Activated CD4-positive, alpha-beta T cell treated with anti-CD3 and anti-CD28 coated beads for 24 hours (primary cell): ENCODE measurements at places on chromosomes 5 and 9.

DNA sequence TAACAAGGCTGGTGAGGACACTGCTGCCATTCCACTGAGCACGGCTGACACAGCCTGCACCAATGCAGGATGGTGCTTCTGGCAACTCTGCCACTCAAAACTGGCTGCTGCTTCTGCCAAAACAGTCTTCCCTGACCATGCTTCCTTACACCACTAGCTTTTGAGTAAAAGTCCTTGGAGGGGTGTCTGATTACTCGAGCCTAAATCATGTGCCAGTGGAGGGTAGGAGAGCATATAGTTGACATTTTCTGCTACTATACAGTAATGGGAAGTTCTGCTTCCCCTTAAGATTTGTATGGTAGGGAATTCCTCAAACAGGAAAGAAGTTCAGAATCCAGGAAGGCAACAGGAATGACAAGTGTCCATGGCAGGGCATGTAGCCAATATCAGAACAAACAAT, 12.2 kb upstream of the PJA2 start:
- DNase-seq, result no peak

GRCh38 chr5:44881266-44881665, 72.5 kb downstream of the MRPS30 start:
- DNase-seq, result no peak

GRCh38 chr9:120436983-120437475, 142.9 kb downstream of the CDK5RAP2 start:
- DNase-seq, result no peak

DNA sequence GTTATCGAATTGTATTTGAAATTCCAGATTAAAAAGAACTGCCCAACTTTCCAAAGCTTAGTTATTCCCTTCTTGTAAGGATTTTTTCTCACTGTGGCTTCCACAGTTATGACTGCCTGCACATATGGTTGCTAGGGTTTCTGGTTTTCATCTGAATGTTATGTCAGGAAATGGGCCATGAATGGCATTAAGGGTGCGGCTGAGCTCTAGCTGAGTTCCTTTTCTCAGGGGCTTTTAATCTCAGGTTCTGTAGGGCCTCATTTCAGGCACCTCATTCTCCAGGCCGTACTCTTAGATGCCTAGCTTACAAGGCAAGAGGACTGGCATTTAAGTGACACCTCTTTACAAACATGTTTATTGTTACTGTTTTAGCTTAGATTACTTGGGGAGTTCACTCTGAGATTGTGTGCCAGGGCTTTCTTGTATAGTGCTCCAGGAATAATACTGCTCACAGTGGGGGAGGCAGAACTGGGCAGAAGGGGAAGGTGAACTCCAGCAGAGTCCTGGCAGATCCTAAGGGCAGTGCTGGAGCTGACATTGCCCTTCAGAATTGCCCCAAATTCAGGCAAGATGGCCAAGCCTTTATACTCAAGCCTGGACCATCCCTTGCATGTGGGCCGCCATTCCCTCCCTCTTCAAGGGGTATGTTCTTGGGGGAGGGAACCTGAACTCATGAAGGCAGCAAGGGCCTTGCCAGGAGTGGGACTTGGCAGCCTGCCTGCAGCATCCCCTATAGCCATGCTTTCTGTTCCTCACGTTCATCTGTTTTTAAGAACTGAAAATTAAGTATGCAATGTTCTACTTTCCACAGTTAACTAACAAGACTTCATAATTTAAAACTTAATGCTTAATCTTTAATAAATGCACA, 111.5 kb downstream of the KDM4C start:
- no peak for DNase-seq

DNA sequence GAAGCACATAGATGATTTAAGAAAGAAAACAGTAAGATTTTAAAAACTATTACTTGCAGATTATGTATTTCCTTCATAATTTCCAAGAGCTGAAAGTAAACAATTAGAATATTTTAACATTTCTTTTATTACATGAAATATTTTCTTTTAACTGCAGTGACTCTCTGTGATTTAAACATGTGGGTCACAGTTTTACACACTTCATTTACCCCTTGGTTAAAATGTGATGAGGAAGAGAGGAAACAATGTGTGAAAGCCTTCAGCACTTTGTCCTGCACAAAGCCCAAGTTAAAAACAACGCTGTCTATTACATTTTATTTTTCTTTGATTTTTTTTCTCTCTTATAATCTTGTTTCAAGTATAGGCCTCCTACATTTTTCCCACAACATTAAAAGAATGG, 801.3 kb downstream of the CDH12 start:
- no peak for DNase-seq

- no peak for DNase-seq
Observed at GRCh38 chr5:73858776-73859175, 232.8 kb downstream of the ARHGEF28 start.
